LHCN-M2 (cell line): ENCODE measurements at places on chromosomes 5 and 9. TPM values are rescaled to one million over a fixed set of nuclear protein-coding genes. Genes with fewer than 3 reads are reported as not detected.

Gene DAPK1
- total RNA-seq, result 19.7 and 26.6 TPM in 2 replicates

DNA sequence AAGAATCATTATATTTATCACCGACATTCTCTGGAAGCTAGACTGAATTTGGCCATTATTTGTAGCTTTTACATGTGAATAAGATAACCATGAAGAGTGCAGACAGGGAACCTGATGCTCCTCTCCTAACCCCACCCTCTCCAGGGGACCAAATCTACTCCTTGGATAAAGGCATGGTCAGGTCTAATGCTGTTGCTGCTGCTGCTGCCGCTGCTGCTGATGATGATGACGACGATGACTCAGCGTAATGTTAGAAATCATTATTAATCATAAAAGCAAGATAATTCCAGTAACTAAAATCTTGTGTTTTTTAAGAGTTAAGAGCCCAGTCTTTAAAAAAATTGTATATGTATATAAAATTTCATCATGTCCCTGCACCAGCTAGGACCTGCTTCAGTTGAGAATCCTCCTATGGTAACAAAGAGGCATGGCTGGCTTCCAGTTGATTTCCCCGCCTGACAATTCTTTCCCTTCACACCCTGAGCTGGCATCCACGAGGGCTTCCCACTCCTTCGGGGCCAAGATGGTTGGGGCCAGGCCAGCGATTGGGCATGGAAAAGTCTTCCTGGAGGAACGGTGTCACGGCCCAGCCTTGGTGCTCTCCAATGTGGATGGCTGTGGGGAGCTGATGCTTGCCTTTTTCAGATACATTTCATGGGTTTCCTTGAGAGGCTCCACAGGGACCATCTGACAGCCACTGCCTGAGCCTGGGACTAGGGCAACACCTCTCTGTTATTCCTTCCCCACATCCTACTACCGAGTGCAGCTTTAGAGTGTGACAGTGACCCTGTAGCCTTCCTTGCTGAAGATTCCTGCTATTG, 400.0 kb downstream of the CTNND2 start:
- no peak for DNase-seq

GRCh38 chr5:98641671-98642070, 131.8 kb upstream of the RGMB start:
- no peak for DNase-seq

Gene CDC25C
- 16.9 and 18.3 TPM in 2 replicates for total RNA-seq

DNA sequence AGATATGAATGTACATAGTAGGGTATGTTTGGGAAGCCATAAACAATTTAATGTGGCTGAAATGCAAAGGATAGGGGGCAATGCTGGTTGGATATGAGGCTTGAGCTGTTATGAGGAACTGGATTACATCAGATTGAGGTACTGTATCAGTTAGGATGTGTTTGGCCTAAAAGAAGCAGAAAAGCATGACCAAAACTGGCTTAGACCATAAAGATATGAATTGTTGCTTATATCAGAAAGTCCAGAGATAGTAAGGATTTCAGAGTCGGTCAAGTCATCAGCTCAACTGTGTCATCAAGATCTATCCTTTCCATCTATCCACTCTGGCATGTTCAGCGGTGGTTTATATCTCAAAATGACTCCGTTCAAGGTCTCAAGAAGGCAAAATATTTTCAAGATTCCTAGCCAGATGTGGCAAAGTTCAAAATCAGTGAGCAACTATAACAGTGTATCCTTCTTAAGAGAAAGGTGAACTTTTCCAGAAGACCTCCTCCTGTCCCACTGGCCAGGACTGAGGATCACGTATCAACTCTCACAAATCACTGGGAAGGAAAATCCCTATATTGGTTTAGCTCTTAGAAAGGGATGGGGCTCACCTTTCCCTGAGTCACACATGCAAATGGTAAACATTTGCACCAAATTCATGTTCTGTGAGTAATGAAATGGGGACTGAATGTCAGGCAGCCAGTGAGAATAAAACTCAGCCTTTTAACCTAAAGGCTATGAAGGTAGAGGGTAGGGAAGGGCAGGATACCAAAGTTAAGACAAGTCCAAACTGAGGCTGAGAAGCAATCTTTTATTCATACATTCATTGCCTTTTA, 257.8 kb downstream of the TRIM32 start:
- no peak for DNase-seq

DNA sequence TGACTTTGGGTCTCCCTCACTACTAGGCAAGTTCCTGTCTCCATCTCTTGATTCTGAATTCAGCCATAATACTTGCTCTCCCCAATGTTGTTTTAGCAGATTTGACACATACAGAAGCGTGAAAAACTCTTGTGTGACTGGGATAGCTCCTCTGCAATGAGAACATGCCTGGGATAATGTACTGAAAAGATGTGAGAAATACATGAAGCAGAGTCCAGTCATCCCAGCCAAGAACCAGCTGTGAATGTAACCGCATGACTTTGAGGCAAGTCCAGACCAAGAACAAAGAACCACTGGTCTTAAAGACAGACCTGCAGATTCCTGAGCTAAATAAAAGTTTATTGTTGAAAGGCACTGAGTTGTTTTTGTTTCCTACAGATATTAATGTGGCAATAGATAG, 135.0 kb downstream of the NMUR2 start:
- DNase-seq, result no peak
